NCI-H1436 treated with DMSO at 0.1 percent for 48 hours (cell line): ENCODE measurements at places on chromosomes 3 and 15.

DNA sequence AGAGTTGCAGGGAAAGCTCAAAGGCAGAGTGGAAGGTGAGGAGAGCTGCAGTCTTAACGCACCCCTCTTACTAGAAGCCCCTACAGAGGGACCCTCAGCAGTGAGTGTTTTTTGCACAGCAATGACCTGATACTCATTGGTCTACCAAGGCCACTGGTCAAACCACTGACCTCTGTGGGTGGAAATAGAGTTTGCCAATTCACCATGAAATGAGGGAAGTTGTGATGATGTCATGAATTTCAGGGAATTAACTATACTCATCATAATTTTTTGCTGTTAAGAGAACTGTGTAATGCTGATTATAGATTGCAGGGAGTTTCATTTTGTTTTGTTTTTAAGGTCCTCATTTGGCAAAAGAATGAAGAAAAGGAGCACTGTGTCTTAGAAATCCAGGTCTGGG is 101.7 kb upstream of the SMAD3 start:
- no peak for DNase-seq

DNA sequence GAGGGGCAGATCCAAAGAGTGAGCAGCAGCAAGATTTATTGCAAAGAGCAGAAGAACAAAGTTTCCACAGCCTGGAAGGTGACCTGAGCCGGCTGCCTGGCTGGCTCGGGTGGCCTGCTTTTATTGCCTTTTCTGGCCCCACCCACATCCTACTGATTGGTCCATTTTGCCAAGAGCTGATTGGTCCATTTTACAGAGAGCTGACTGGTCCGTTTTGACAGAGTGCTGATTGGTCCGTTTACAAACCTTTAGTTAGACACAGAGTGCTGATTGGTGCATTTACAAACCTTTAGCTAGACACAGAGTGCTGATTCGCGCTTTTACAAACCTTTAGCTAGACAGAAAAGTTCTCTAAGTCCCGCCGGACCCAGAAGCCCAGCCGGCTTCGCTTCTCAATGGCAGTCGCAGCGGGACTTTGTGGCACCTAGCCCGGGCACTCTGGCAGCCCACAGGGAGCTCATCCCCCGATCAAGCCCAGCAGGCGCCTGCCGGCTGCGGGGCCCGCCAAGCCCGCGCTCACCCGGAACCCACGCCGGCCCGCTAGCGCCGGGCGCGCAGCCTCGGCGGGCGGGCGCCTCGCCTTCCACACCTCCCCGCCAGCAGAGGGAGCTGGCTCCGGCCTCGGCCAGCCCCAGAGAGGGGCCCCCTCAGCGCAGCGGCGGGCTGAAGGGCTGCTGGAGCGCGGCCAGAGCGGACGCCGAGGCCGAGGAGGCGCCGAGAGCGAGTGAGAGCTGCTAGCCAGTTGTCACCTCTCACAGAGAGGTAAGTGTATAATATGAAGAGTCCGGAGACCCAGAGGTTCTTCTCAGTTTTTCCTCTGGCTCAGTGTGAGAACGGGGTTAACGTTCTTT is 339.2 kb downstream of the CHL1 start:
- peak; percentile 21 for DNase-seq

GRCh38 chr3:150607267-150608065 is 4.3 kb downstream of the SELENOT start:
- DNase-seq = no peak

DNA sequence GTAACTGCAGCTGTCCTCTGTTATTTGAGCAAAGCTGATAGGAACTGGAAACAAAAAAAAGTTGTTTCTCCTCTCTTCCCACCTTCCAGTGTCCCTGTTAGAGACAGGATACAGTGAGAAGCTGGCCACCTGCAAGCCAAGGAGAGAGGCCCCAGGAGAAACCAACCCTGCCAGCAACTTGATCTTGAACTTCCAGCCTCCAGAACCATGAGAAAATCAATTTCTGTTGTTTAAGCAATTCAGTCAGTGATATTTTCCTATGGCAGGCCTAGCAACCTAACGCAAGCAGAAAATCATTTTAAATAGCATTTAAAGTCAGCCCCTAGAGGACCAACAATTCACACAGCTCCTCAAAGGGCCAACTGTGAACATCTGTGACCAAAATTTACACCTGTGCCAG is 291.3 kb downstream of the OXSM start:
- no peak for DNase-seq

GRCh38 chr3:129491794-129492193 is 36.6 kb upstream of the RHO start:
- DNase-seq = no peak

- no peak for DNase-seq
Observed at GRCh38 chr3:88019024-88019423, 39.8 kb downstream of the CGGBP1 start.

GRCh38 chr3:53516339-53516738 is 21.9 kb downstream of the CACNA1D start:
- DNase-seq = no peak

- DNase-seq = no peak
Observed at GRCh38 chr15:27057904-27058645, 87.1 kb downstream of the GABRG3 start.
